Ureter (tissue), 1 donor: ENCODE measurements at places on chromosomes 7 and 10.

DNA sequence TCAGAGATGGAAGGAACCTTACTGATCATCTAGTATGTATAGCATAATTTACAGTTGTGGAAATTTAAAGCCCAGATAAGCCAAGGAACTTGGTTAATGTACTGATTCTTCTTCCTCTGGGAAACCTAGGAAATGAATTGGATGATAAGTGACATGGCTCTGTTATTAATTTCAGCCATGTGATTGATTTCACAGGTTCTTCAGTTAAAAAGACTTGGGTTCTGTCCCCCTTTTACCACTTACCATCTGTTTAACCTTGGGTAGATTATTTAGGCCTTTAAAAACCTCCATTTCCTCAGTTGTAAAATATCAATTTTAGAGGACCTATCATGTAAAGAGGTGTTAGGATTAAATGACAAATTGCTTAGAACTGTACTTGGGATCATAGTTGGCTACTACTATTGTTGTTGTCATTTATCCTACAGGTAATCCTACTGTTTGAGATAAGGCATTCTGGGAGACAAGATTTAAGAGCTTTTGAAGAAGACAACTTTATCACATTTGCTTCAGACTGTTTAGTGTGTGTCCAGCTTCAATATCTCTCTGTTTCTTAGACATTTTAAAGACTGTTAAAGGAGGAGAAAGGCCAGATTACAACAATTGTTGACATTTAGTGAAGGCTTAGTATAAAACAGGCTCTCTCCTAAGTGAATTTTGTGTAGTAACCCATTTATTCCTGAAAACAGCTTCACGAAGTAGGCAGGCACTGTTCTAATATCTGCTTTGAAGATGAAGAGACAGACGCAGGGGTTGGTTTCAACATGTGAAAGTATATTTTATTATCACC lies 997.1 kb upstream of the C7orf33 start:
- DNase-seq = no peak

GRCh38 chr10:114471906-114472876 lies 67.9 kb upstream of the AFAP1L2 start:
- no peak for DNase-seq

GRCh38 chr10:19985745-19986144 lies 169.5 kb downstream of the PLXDC2 start:
- DNase-seq = no peak

DNA sequence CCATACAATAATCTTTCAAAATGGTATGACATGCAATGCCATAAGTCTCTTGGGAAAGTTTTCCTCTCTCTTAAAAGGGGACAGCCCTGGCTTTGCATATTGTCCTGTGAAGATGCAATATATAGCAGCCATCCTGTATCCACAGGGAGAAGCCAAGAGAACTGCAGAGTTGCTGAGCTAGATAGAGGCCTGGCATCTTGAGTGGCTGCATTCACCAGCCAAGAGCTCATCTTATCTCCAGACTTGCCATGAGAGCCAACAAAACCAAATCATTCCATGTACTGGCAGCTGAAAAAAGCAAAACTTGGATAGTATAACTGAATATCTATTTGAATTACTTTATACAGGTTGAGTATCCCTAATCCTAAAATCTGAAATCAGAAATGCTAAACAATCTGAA lies 348.8 kb downstream of the CALN1 start:
- no peak for DNase-seq

- no peak for DNase-seq
These were observed 52.3 kb upstream of the ARMC3 start for GRCh38 chr10:22875581-22875980.

GRCh38 chr10:1310271-1310789 lies 254.1 kb downstream of the WDR37 start:
- DNase-seq = no peak

DNA sequence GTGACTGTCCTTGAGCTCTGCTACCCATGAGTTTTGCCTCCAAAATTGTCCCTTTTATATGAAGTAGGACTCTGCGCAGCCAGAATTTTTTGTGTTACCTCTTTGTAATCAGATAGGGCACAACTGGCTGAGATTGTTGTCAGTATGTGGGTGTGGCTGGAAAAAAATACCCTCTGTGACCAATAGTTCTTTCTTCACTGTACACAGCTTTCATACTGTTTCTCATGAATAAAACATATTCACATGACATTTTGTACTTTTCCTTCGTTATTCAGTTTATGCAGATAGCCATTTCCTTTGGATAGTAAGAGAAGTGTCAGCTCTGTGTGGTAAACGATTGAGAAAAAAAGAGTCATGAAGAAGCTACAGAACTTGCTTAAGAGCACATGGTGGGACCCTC lies 49.6 kb upstream of the WNT8B start:
- DNase-seq = no peak

DNA sequence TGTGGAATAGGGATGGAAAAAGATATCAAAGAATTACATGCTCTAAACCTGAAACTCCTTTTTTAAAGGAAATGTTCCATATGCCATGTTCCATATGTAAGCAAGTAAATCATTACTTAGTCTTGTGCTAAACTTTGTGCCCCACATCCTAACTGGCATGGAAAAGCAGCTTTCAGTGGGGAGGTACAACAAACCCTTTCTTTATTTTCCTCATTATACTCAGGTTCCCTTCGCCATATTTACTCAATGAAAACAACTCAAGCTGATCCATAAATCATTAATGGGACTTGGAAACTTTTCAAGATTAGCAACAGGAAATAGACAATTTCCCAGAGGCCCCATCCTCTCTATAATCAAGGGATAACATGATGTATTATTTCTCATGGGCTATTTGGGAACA lies 56.0 kb downstream of the GSAP start:
- DNase-seq = no peak

- DNase-seq = no peak
These were observed 44.1 kb upstream of the ADO start for GRCh38 chr10:62760401-62760800.

GRCh38 chr10:7464691-7465090 lies 53.9 kb upstream of the SFMBT2 start:
- DNase-seq = no peak

GRCh38 chr7:101542527-101543241 lies 86.4 kb downstream of the MYL10 start:
- DNase-seq = peak; percentile 73

- DNase-seq = no peak
These were observed 520 bp upstream of the WNT2 start for GRCh38 chr7:117323305-117323850.

DNA sequence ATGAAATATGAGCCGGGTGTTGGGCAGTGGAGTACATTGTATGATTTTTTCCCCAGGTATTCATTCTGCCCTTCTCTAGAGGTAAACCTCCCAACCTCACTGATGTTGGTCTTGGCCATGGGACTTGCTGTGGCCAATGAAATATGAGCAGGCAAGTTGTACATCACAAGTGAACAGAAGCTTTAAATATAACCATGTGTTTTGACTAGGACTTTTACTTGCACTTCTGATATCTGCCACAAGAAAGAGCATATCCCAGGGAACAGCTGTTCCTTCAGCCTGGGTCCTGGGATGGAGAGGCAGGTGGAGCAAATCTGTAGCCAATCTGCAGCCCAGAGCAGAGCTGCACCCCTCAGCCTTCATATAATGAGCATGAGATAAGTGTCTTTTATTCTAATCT lies 109.8 kb upstream of the PALS2 start:
- DNase-seq = no peak

GRCh38 chr7:26760501-26760900 lies 103.9 kb downstream of the SKAP2 start:
- DNase-seq = no peak

- no peak for DNase-seq
These were observed 24.6 kb downstream of the WIPI2 start for GRCh38 chr7:5214641-5215040.

DNA sequence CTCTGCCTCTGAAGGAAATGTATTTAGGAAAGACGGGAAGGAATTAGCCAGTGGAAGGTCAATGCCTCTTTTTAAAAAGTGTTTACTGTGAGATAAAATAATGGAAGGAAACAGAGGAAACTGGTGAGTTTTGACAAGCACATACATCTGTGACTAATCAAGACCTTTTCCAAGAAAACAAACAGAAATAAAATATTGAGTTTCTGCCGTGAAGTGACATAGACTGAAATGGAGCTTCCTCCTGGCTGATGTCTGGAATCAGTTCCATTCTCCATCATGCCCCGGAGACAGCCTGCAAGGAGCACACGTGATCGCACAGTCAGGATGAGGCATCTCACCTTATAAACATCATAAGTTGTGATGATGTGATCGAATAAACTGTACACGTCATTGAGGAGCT lies 30.7 kb downstream of the TECTB start:
- no peak for DNase-seq

- DNase-seq = no peak
These were observed 83.6 kb downstream of the MPP7 start for GRCh38 chr10:28219251-28219650.

GRCh38 chr10:66719483-66719882 lies 206.4 kb upstream of the LRRTM3 start:
- DNase-seq = no peak

- no peak for DNase-seq
These were observed 280.5 kb downstream of the POM121L12 start for GRCh38 chr7:53315981-53316380.

DNA sequence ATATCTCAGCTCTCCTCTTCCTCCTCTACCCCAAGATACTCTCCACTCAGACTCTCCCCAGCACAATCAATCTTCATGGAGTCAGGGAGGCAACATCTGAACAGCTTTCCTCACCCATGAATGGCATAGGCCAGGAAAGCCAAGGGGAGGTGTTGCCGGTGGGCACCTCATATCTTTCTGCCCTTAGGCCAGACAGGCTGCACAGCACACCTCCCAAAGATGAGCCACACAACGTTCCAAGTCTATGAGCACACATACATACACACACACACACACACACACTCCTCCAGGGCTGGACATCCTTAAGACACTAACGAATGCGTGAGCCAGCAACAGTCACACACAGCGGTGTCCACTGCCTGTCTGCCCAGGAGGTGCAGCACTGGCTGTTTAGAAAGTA lies 17.7 kb downstream of the COBL start:
- peak; percentile 4 for DNase-seq

GRCh38 chr7:128458956-128459355 lies 3.3 kb downstream of the HILPDA start:
- no peak for DNase-seq

GRCh38 chr10:73743905-73744663 lies at the start of gene SEC24C:
TSS of gene SEC24C (plus strand) at chr10:73744372. CDS start at chr10:73746833, 2,461 bp downstream.
- DNase-seq = peak; percentile 98

GRCh38 chr10:28179006-28179742 lies 123.7 kb downstream of the MPP7 start:
- no peak for DNase-seq

DNA sequence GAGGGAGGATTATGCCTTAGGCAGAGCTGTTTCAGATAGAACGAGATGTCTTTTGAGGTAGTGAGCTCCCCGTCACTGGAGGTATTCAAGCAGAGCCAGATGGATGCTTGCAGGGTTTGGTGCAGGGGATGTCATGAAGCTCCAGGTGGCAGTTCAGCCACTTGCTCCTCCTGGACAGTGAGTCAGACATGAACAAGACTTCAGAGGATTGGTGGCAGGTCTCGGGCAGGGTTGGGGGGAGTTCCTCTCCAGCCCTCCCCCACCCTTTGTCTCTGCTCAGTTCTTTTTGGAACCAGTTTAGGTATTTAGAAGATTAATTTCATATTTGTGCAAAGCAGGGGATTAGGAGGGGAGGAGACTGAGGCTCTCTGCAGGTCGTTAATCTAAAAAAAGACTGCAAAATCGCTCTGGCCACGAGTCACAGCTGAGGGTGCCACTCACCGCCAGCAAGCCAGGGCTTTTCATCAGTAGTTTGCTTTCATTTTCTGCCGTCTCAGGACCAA lies 21.5 kb upstream of the MYL10 start:
- DNase-seq = no peak

GRCh38 chr10:110370006-110370405 lies 65.3 kb upstream of the SMNDC1 start:
- no peak for DNase-seq

GRCh38 chr7:134891262-134891695 lies 95.0 kb upstream of the AGBL3 start:
- DNase-seq = peak; percentile 77
